ENCODE measurements at places on chromosomes 3 and 15.

GRCh38 chr3:2948882-2949281, 161.3 kb downstream of the IL5RA start:
- no peak for DNase-seq

- DNase-seq = no peak
Observed at GRCh38 chr3:42876940-42877720, 1.5 kb upstream of the CYP8B1 start.

DNA sequence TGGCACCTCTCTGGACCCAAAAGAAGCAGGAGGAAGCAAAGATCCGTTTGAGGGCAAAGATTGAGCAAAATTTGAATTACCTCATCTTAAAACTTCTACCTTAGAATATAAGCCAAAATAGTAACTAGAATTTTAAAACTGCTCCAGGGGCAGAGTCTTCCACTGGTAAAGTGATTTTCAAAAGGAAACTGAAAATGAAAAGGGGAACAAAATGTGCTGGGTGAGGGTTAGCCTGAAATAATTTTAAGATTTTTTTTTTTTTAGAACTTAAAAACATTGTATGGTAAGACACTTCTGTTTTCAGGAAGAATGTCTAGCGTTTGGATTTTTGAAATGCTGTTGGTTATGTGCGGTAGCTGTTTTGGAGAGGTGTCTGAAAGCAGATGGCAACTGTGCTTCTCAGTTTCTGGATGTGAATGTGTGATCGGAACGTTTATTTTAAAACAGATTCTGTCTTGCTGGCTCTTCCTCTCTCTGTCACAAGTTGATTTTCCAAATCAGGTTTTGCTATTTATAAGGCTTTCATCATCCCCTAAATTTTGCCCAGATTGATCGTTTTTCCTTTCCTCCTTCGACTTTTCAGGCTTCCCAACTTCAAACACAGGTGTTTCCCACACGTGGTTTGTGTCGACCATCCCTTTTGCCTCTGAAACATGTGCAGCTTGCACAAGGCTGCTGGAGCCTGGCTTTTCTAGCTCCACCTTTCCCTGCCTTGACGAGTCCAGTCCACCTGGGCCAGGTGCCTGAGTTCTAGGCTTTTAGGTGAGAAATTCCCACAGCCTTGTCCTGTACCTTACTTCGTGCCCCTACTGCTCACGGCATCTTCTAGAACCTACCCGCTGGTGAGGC, 3.3 kb downstream of the LRRK1 start:
- DNase-seq = no peak

DNA sequence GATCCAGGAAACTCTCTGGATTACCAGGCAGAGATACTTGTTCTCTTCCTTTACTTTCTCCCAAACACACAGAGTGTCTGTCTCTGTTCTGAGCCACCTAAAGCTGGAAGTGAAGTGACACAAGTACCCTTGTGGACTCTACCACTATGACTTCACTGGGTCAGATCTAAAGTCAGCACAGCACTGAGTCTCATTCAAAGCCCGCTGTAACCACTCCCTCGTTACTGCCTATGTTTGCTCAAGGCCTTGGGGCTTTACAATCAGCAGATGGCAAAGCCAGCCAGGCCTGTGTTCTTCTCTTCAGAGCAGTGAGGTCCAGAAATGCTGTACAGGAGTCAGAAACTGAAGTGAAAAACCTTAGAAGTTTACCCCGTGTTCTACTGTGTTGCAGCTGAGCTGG, 588.3 kb upstream of the SEMA6D start:
- no peak for DNase-seq

DNA sequence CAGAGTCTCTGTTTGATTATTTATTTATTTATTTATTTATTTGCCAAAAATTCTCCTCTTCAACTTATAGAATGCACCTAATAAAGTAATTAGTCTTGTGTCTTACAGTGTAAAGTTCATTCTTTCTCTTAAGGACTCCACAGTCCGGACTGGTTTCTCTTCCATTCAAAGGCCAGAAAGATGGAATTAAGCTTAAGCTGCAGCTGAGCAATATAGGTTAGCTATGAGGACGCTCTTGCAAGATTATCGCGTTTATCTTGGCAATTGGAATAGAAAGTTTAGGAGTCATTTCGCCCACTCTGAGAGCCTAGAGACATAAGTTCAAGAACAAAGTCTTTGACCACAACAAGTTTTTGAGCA, 15.0 kb downstream of the TAGLN3 start:
- DNase-seq = no peak

- no peak for DNase-seq
Observed at GRCh38 chr15:47661661-47662180, 55.6 kb upstream of the SEMA6D start.

- DNase-seq = peak; percentile 37
Observed at GRCh38 chr15:74723754-74724334, 1.5 kb downstream of the CYP1A1 start.

- no peak for DNase-seq
Observed at GRCh38 chr15:44753345-44753744, 17.0 kb downstream of the TRIM69 start.

GRCh38 chr3:40985195-40985594, 214.1 kb upstream of the CTNNB1 start:
- no peak for DNase-seq

DNA sequence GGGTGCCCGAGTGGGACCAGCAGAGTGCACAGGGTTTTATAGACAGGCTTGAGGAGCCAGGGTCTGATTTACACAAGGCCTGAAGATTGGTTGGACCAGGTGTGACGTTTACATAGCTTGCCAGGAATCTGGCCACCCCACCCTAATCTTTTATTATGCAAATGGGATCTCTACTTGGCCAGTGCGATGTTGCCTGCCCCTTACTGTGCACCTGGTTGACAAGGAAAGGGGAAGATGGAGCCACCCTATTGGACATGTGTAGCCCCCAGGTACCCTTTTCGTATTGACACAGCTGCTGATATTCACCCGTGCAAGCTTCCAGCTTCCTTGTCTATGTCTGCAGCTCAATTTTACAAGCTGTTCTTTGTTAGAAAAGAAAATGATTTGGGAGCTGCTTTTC, 132.0 kb downstream of the ARNT2 start:
- DNase-seq = no peak

- DNase-seq = no peak
Observed at GRCh38 chr3:154316974-154317767, 7.1 kb downstream of the DHX36 start.

- no peak for DNase-seq
Observed at GRCh38 chr3:9311228-9311627, 51.6 kb upstream of the THUMPD3 start.

All from NCI-H187 treated with DMSO at 0.1 percent for 48 hours (cell line).